ENCODE measurements at places on chromosomes 7 and 10.

- no peak for DNase-seq
Measured at GRCh38 chr10:16717622-16718395, 99.4 kb downstream of the RSU1 start.

DNA sequence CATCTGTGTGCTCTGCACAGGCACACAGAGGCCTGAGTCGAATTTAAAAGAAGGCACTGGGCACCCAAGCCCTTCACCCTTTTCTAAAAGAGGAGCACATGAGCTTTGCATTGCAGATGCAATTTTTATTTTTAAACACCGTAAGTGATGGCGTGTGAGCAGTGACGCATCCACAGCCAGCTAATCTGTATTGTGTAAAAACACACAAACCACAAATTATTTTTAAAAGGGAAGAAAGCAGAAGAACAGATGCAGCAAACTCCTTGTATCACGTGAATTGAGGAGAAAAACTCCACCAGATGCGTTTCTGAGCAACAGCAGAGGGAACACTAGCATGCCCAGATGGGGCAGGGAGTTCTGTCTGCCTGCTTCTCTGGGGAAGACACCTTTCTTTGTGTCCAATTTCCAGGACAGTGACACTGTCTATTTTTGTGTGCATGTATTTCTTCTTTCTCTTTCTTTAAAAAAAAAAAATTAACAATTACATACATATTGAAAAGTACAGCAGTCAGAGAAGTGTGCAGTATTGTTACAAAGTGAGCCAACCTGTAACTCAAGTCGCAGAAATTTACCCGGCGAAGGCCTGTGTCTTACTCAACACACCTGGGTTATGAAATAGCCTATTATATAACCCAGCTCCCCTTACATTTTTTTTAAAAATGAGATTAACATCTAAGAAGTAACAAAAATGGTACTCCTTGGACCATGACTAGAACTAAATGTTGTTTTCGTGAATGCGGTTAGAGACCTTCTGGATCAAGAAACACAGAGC, 39.2 kb downstream of the EEPD1 start:
- peak; percentile 90 for DNase-seq

GRCh38 chr7:8111282-8111960, 142.8 kb downstream of the GLCCI1 start:
- no peak for DNase-seq

GRCh38 chr10:117273980-117274379, 33.1 kb downstream of the SLC18A2 start:
- no peak for DNase-seq

- DNase-seq, result no peak
Measured at GRCh38 chr10:112223725-112224124, 40.2 kb upstream of the GPAM start.

DNA sequence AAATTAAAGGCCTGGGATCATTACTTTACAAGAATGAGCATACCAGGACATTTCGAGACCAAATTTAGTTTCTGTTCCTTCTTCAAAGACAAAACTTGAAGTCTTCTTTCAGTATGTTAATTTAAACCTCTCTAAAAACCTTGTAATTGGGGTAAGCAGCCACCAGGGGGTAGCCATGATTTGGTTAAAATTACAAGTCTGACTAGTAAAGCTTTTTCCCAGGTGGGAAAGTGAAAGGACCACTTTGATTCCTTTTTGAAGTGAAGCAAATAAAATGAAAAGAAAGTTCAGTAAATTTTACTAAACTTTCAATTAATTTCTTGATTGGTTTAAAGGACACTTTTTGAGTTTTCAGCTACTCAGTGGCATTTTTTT, 294.3 kb downstream of the BBS9 start:
- DNase-seq, result peak; percentile 43

- DNase-seq, result peak; percentile 97
Measured at GRCh38 chr7:32905175-32905662, 13.7 kb upstream of the KBTBD2 start.

DNA sequence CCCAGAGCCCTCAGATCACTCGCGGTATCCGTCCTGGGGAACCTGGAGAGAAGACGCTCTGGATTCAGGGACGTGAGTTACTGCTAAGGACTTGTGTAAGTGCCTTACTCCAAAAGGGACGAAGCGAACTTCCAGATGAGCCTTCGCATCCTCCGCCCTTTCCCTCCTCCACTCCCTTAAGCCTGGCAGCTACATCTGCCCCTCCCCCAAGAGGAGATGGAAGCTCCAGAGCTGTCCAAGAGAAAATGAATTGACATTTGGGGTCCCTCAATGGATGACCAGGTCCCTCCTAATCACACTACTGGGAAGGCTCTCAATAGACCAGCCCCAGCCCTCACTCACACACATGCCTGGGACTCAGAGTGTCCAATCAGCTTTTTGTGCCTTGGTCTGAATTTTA, 31.3 kb upstream of the GDF10 start:
- DNase-seq, result no peak

- DNase-seq, result no peak
Measured at GRCh38 chr7:130954918-130955564, 221.0 kb upstream of the KLF14 start.

DNA sequence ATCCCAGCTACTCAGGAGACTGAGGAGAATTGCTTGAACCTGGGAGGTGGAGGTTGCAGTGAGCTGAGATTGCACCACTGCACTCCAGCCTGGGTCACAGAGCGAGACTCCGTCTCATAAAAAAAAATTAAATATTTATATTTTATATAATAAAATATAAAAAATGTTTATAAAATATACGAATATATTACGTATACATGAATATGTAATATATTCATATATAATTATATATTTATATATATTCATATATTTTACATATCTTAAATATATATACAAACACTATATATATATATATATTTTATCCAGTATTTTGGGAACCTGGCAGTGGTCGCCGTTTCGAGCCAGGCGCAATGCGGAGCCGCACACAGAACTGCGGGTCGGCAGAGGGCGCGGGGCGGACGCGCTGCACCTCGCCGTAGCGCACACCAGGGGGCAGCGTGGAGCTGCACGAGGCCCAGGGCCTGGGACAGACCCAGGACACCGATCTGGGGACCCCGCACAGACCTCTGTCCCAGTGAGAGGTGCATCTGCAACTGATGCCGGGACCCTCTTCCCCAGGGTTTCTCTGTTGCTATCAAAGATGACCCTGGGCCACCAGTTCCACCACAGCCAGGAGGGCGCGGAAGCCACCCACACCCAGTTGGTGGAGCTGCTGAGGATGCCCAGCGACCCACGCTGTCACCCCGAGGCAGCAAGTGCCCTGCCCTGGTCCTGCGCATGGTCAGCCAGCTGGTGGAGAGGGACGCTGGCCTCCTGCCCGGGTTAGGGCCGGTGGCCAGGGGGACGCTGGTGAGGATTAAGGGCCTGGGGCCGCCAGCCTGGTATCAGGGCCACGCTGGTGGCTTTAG, 22.7 kb downstream of the AP5Z1 start:
- DNase-seq, result peak; percentile 72

DNA sequence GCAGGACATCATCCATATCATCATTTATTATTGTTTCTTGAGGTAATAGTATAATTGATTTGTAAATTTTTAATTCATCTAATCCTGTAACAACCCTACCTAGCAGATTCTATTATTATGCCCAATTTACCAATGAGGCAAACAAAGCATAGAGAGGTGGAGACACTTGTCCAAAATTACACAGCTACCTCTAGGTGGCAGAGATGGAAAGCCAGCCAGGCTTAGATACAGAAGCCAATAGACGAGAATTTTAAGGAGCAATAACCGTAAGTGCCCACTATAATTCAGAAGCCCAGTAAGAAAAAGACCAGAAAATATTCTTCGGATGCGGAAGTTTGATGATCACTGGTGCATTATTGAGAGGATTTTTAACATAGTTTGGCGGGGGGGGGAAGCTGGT, 54.0 kb downstream of the ANK3 start:
- DNase-seq, result no peak

DNA sequence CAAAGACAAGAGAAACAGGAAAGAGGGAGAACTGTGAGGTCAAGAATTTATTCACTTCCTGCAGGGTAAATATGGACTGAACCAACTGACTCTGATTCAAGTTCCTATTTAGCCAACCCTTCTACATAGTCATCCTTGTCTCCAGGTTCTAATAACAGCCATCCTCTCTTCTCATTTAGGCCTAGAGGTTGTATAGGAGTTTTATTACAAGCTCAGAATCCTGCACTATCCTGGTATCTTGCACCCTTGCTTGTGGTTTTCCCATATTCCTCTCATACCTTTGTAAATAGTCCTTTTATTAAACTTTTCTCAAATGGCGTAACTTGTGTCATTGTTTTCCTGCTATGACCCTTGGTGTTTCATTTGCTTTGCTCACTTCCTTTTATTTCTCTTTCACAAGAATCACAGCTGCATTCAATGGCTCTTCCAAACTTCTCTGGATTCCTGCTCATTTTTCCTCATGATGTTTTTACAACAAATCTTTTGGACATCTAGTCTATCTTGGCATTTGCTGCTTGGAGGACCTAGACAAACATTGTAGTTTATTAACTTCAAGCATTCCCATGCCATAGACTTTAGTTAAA, 12.4 kb upstream of the OR2A5 start:
- DNase-seq, result no peak

DNA sequence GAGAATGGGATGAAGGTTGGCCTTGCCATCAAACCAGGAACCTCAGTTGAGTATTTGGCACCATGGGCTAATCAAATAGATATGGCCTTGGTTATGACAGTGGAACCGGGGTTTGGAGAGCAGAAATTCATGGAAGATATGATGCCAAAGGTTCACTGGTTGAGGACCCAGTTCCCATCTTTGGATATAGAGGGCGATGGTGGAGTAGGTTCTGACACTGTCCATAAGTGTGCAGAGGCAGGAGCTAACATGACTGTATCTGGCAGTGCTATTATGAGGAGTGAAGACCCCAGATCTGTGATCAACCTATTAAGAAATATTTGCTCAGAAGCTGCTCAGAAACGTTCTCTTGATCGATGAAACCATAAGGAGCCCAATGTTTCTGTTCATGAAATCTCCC, 637 bp downstream of the RPEL1 start:
- DNase-seq, result peak; percentile 14

GRCh38 chr10:92742331-92743228, 52.8 kb downstream of the HHEX start:
- peak; percentile 29 for DNase-seq

- no peak for DNase-seq
Measured at GRCh38 chr7:151383638-151384351, 26.0 kb downstream of the WDR86 start.

- no peak for DNase-seq
Measured at GRCh38 chr10:60728056-60728455, 50.2 kb upstream of the CDK1 start.

DNA sequence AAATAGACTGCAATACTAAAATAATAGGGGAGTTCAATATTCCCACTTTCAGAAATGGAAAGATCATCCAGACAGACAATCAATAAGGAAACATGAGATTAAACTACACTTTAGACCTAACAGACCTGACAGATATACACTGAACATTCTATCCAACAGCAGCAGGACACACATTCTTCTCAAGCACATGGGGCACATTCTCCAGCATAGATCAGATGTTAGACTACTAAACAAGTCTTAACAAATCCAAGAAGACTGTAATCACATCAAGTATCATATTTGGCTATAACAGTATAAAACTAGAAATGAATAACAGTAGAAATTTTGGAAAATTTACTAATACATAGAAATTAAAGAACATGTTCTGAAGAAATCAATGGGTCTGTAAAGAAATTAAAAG, 458.9 kb upstream of the ANKRD30A start:
- no peak for DNase-seq

- peak; percentile 85 for DNase-seq
Measured at GRCh38 chr10:86585037-86585929, 63.7 kb upstream of the WAPL start.

- peak; percentile 33 for DNase-seq
Measured at GRCh38 chr7:78448911-78449310, 650.3 kb downstream of the PHTF2 start.

DNA sequence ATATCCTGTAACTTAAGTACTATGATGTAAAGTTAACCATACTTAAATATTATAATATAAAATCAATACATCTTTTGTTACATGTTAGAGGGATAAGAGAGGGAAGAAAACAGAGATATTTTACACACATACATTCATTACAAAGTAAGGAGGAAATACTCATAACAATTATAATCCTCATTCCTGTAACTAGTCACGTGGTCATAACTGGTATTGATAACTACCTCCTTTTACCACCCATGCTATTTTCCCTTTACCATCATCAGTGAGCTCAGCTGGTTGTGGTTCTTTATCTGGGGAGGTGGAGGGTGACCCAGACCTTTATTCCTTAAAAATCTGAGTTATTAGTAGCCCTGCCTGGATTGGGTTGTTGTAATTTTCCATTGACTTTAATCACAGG, 8.3 kb downstream of the GIMAP8 start:
- no peak for DNase-seq

GRCh38 chr7:26409661-26410547, 118.2 kb downstream of the SNX10 start:
- DNase-seq, result no peak

- no peak for DNase-seq
Measured at GRCh38 chr7:130985361-130985760, 251.4 kb upstream of the KLF14 start.

DNA sequence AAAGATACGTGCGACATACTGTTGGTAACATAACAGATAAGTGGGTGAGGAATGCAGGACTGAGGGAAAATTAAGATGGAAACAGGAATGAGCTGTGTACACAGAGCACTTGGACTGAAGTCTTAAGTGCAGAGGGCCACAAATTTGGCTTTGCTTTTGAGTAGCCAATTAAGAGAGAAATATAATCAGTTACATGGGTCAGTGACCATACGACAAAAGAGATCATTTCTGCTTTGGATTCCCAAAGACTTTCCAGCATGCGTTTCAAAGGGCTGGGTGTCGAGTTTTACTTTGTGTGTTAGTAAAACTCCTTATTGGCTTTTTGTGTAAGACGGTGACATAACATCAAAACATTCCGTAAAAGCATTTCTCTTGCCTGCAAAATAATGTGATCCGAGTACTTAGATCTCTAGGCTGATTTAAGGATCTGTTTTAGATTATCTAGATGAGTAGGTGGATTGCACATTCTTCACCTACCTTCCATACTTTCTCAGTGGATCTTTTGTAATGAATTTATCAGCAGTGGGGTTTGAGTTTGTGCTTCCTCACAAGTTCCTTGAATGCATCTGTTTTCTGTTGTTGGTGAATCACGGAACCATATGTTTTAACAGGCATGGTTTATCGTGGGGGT, 7.5 kb downstream of the RABGEF1 start:
- no peak for DNase-seq

DNA sequence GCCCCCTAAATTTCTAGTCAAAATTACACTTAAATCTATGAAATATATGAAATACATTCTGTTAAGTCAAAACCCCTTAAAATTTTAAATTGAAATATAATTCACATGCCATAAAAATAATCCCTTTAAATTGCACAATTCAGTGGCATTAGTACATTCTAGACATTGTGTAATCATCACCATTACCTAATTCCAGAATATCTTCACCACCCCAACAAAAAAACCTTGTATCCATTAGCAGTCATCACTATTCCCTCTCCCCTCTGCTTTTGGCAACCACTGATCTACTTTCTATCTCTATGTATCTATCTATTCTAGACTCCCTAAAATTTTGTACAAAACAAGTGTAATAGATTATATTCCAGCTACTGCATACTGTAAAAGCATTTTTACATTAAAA, 261.2 kb downstream of the GLI3 start:
- no peak for DNase-seq

Data from hematopoietic multipotent progenitor cell treated with erythropoietin and hydrocortisone succinate and interleukin-3 and kit ligand, for 4 days (in vitro differentiated cells).